ENCODE measurements at places on chromosomes 2 and 18.

- H3K27me3 ChIP-seq: no peaks in the 10 kb centered on the region
- H3K27ac ChIP-seq: no peak overlapping the region
- H3K4me1 ChIP-seq: peaks cover 3% of the 10 kb centered on the region
- DNase-seq: no peak
- no peaks in the 10 kb centered on the region for H3K36me3 ChIP-seq
These were observed 54.7 kb downstream of the MYO1B start for GRCh38 chr2:191299866-191300265.

DNA sequence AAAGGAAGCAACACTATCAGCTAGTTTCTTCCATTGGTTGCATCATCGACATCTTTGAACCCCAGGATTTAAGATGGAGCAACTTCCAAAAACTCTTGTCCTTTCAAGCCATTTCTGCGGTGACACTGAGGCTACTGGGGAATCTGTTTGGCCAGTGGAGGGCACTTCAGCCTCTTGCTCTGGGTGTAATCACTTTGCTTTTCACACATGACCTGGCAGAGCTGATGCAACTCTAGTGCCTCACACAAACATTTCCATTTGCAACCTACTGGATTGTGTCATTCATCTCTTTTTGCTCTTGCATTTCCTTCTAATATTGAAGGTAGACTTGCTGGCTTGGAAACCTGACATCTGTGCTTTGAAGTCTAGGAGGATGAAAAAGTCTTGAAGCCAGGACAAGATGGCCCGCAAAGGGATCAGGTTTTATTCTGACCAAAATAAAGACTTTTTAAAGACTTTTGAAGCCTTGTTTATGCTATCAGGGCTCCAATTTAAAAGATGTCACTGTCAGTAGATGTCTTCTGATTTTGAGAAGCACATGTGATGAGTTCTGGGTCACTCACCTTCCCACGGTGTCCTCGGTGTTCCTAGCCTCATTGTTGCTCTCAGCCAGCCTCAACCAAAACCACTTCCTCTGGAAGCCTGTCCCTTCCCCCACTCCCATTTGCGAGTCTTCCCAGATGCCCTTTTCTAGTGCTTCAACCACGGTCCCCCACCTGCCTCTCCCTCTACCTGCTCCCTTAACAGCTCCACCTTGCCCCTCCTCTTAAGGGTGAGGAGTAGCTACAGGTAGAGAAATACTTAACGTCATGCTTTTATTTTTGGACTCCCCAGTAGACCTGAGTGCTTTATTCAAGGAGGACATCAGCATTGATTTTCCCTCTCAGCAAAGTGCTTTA, 69.7 kb upstream of the KCNE4 start:
- DNase-seq: peak; percentile 22
- no peaks in the 10 kb centered on the region for H3K36me3 ChIP-seq
- no peak overlapping the region for H3K27ac ChIP-seq
- no peak overlapping the region for H3K4me3 ChIP-seq

DNA sequence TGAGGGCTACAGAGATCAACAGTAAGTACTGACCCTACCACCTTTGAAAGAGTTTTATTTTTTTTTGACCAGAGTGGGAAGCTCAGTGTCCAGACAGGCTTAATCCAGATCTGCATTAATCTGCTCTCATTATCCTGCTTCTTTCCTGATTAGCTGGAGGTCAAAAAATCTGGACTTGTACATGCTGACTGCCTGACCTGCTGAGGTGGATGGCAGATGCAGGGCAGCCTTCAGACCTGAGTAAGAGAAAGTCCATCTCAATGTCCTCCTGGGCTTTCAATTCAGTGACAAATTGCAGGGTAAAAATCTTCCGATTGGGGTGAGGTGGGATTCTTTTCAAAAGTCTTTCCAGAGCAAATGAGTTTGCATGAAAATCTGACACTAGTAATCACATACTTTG, 998.8 kb upstream of the PIK3C3 start:
- H3K4me3 ChIP-seq: no peak overlapping the region
- H3K4me1 ChIP-seq: no peaks in the 10 kb centered on the region
- no peak overlapping the region for H3K27ac ChIP-seq
- H3K27me3 ChIP-seq: no peaks in the 10 kb centered on the region

GRCh38 chr18:35982409-35983114, 10.1 kb downstream of the RMP24 start:
- no peak overlapping the region for H3K4me3 ChIP-seq
- peaks cover 17% of the 10 kb centered on the region for H3K36me3 ChIP-seq
- no peak overlapping the region for H3K27ac ChIP-seq
- DNase-seq: no peak
- H3K4me1 ChIP-seq: no peaks in the 10 kb centered on the region

GRCh38 chr2:240213476-240214421, 73.3 kb upstream of the OTOS start:
- H3K4me3 ChIP-seq: no peak overlapping the region
- H3K4me1 ChIP-seq: no peaks in the 10 kb centered on the region
- DNase-seq: no peak
- no peak overlapping the region for H3K27ac ChIP-seq

DNA sequence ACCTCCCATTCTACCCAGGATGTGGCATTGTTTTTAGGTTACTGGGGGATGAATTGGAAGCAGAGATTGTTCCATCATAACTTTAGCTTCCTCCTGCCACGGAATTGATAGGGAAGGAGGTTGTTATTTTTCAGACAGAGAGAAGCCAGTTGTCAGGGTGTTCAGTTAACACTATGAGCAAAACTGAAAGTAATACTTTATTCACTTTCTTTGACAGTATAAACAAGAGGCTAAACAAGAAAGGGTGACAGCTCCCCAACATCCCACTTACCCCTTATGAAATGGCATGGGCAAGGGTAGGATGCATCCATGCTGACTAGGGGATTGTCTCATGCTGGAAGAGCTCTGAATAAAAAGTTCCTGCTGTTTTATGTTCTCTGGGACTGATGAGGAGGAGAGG, 36.4 kb upstream of the GAREM1 start:
- no peak overlapping the region for H3K27ac ChIP-seq
- H3K4me3 ChIP-seq: no peak overlapping the region
- DNase-seq: no peak
- no peaks in the 10 kb centered on the region for H3K4me1 ChIP-seq
- H3K27me3 ChIP-seq: no peaks in the 10 kb centered on the region

- H3K4me3 ChIP-seq: no peak overlapping the region
- no peak overlapping the region for H3K27ac ChIP-seq
- no peak for DNase-seq
- H3K27me3 ChIP-seq: no peaks in the 10 kb centered on the region
These were observed 325.8 kb downstream of the DYSF start for GRCh38 chr2:71778936-71779773.

- no peak overlapping the region for H3K27ac ChIP-seq
- no peaks in the 10 kb centered on the region for H3K4me1 ChIP-seq
- no peak for DNase-seq
- no peak overlapping the region for H3K4me3 ChIP-seq
These were observed 74.1 kb downstream of the ACAA2 start for GRCh38 chr18:49739275-49739674.

DNA sequence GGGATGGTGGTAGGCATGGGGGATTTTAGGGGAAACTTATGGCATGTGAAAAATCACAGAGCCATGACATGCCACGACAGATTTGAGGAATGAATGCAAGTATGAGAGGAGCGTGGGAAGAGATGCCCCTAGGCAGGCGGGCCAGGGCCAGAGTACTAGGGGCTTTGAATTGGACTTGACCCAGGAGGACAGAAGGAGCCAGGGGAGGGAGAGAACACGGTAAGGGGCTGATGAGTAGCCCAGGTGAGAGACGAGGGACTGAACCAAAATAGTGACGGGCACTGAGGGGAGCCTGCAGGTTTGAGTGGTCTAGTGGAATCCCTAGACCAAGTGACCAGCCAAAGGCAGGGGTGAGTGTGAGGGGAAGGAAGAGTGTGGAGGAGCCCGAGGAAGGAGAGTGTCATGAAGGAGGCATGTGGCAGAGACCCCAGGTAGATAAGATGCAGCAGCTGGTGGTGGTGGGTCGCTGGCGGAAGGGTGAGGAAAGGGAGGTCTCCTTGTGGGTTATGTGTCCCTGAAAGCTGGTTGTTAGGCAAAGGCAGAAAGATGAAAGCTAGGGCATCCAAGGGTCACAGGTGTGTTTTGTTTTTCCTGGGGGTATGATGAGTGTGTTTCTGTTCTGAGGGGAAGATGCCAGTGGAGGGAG, 48.7 kb downstream of the ZBTB7C start:
- H3K4me3 ChIP-seq: no peak overlapping the region
- no peak overlapping the region for H3K27ac ChIP-seq
- H3K27me3 ChIP-seq: no peaks in the 10 kb centered on the region
- no peaks in the 10 kb centered on the region for H3K36me3 ChIP-seq
- peaks cover 7% of the 10 kb centered on the region for H3K4me1 ChIP-seq
- no peak for DNase-seq

- H3K36me3 ChIP-seq: no peaks in the 10 kb centered on the region
- H3K27me3 ChIP-seq: no peaks in the 10 kb centered on the region
- H3K27ac ChIP-seq: no peak overlapping the region
- no peak for DNase-seq
- no peak overlapping the region for H3K4me3 ChIP-seq
These were observed 264.5 kb downstream of the CNTNAP5 start for GRCh38 chr2:124289615-124290014.

GRCh38 chr2:33107690-33108482, 161.1 kb downstream of the LTBP1 start:
- no peak for DNase-seq
- H3K27ac ChIP-seq: no peak overlapping the region
- no peaks in the 10 kb centered on the region for H3K36me3 ChIP-seq
- H3K27me3 ChIP-seq: no peaks in the 10 kb centered on the region

- H3K4me1 ChIP-seq: peaks cover 12% of the 10 kb centered on the region
- H3K27me3 ChIP-seq: no peaks in the 10 kb centered on the region
- no peak for DNase-seq
These were observed 159.3 kb downstream of the FAM124B start for GRCh38 chr2:224242561-224242960.

- H3K4me1 ChIP-seq: no peaks in the 10 kb centered on the region
- no peaks in the 10 kb centered on the region for H3K36me3 ChIP-seq
- no peak overlapping the region for H3K4me3 ChIP-seq
- no peak for DNase-seq
- H3K27me3 ChIP-seq: no peaks in the 10 kb centered on the region
- no peak overlapping the region for H3K27ac ChIP-seq
These were observed 46.0 kb upstream of the MBP start for GRCh38 chr18:77178559-77178958.

DNA sequence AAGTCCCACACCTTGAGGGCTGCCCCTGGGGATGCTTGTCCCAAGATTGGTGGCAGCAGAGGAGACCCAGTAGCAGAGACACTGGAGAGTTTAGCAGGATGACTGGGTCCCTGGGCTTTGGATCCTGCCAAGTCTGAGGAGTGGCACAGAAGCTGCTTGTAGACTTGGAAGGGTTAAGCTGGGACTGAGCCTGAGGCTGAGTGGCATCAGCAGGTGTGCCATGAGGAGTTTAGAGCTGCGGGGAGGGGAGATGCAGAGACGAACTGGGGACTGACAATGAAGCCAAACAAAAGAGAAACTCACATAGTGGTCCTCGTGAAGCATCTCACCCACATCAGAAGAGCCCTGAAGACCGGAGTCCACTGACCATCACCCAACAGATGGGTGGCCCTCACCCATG, 329.7 kb upstream of the KLHL29 start:
- H3K4me3 ChIP-seq: no peak overlapping the region
- no peaks in the 10 kb centered on the region for H3K36me3 ChIP-seq
- no peaks in the 10 kb centered on the region for H3K4me1 ChIP-seq
- DNase-seq: no peak
- no peaks in the 10 kb centered on the region for H3K27me3 ChIP-seq
- no peak overlapping the region for H3K27ac ChIP-seq

DNA sequence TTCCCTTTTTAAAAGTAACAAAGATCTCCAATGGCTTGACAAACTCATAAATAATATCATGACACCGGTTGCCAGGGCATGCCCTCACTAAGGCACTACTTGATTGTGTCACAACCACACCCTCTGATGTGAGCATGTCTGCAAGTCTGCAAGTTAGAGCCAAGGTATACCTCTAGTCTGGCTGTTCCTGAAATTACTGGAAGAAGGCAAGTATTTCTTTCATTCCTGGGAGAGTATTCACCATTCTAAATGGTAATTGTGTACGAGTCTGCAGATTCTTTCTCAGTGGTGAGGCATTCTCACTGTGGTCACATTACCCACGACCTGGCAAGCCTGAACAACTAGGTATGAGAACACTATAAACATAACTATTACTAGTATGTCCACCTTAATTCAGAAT, 25.7 kb upstream of the RNU4ATAC start:
- no peak overlapping the region for H3K27ac ChIP-seq
- H3K4me1 ChIP-seq: no peaks in the 10 kb centered on the region
- peaks cover 2% of the 10 kb centered on the region for H3K36me3 ChIP-seq
- no peak for DNase-seq
- H3K4me3 ChIP-seq: no peak overlapping the region

- no peak for DNase-seq
- no peaks in the 10 kb centered on the region for H3K4me1 ChIP-seq
- H3K27ac ChIP-seq: no peak overlapping the region
- H3K4me3 ChIP-seq: no peak overlapping the region
- H3K27me3 ChIP-seq: no peaks in the 10 kb centered on the region
- no peaks in the 10 kb centered on the region for H3K36me3 ChIP-seq
These were observed 624.9 kb downstream of the CBLN2 start for GRCh38 chr18:71919211-71919610.

GRCh38 chr2:26330114-26330549, 15.8 kb upstream of the SELENOI start:
- no peaks in the 10 kb centered on the region for H3K4me1 ChIP-seq
- H3K4me3 ChIP-seq: no peak overlapping the region
- peak; percentile 88 for DNase-seq
- H3K27ac ChIP-seq: no peak overlapping the region
- no peaks in the 10 kb centered on the region for H3K27me3 ChIP-seq
- no peaks in the 10 kb centered on the region for H3K36me3 ChIP-seq

- no peaks in the 10 kb centered on the region for H3K27me3 ChIP-seq
- no peak overlapping the region for H3K27ac ChIP-seq
- peaks cover 4% of the 10 kb centered on the region for H3K4me1 ChIP-seq
- H3K4me3 ChIP-seq: no peak overlapping the region
- H3K36me3 ChIP-seq: no peaks in the 10 kb centered on the region
- no peak for DNase-seq
These were observed 187.0 kb upstream of the FN1 start for GRCh38 chr2:215622837-215623236.

- H3K27ac ChIP-seq: peak overlapping the region; percentile 42
- H3K36me3 ChIP-seq: no peaks in the 10 kb centered on the region
- H3K27me3 ChIP-seq: no peaks in the 10 kb centered on the region
These were observed 33.4 kb upstream of the KLHL29 start for GRCh38 chr2:23351388-23352141.

DNA sequence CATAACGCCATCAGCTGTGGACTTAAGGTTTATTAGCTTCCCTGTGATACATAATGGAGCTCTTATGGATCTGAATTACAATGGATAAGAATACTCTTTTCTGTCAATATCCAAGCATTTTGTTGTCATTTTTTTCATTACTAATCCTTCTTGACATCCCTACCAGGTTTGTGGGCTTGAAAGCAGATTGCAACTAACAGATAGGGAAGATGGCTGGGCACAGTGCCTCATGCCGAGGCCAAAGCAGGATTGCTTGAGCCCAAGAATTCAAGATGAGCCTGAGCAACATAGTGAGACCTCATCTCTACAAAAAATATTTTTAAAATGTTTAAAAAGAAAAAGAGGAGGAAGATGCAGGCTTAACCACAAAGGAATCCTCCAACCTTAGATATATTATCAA, 42.4 kb downstream of the ASXL2 start:
- no peaks in the 10 kb centered on the region for H3K27me3 ChIP-seq
- no peak overlapping the region for H3K4me3 ChIP-seq

All from small intestine (tissue), 16 donors.